ENCODE measurements at places on chromosomes 16 and 17. TPM values are rescaled to one million over a fixed set of nuclear protein-coding genes. Genes with fewer than 3 reads are reported as not detected.

DNA sequence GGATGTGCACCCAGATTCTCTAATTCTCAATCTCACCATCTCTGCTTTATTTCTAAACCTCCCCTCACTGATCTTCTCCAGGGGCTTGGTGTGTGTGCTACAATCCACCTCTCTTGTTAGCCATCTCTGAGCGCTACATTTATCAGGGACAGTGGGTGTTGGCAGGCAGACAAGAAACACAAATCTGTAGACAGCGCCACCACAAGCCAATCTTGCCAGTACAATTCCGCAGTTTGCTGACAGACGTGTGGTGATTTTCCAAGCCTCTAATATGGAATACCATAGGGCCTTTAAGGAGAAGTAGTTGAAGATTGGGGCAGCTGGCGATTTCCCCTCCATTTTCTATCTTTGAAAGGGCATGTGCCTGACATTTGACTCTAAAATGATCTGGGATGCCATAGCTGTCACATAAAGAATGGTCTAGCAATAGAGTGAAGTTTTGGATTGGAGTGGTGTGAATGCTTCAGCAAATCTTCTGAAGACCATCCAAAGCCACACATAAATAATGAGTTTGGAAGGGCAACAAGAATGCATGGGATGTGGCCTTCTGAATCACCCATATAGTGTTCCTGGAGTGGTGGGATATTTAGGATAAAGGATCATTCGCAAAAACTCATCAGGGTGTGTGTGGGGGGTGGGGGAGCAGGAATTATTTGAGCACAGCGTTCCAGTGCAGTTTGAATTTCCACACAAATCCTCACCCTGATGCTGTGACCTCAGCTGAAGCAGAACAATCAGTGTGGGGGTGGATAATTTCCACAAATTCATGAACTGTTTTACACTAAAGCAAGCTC lies 12.0 kb upstream of the ANKFN1 start:
- no peaks in the 10 kb centered on the region for H3K36me3 ChIP-seq
- no peak for DNase-seq
- no peak overlapping the region for H3K27ac ChIP-seq
- no peak overlapping the region for H3K4me3 ChIP-seq

- H3K4me3 ChIP-seq: no peak overlapping the region
- H3K4me1 ChIP-seq: peaks cover 3% of the 10 kb centered on the region
- no peaks in the 10 kb centered on the region for H3K27me3 ChIP-seq
- no peak overlapping the region for H3K27ac ChIP-seq
Measured at GRCh38 chr17:45355087-45355486, 38.3 kb upstream of the MAP3K14 start.

CSHL1 gene
- not detected for polyA plus RNA-seq

SNX20 gene
- 31.1 TPM for polyA plus RNA-seq

- no peaks in the 10 kb centered on the region for H3K4me1 ChIP-seq
- H3K4me3 ChIP-seq: no peak overlapping the region
- no peak for DNase-seq
- H3K27me3 ChIP-seq: no peaks in the 10 kb centered on the region
- H3K36me3 ChIP-seq: peaks cover 4% of the 10 kb centered on the region
Measured at GRCh38 chr17:55056526-55056925, 88.0 kb downstream of the STXBP4 start.

LGALS9 gene
- polyA plus RNA-seq: 5.2 TPM

GRCh38 chr17:55168958-55169687 lies 95.6 kb upstream of the HLF start:
- H3K4me1 ChIP-seq: no peaks in the 10 kb centered on the region
- no peak overlapping the region for H3K27ac ChIP-seq
- no peak overlapping the region for H3K4me3 ChIP-seq
- DNase-seq: no peak

VAT1L gene
- not detected for polyA plus RNA-seq

GRCh38 chr16:4011225-4011939 lies 104.9 kb downstream of the ADCY9 start:
- H3K36me3 ChIP-seq: no peaks in the 10 kb centered on the region
- peaks cover 5% of the 10 kb centered on the region for H3K4me1 ChIP-seq
- no peak overlapping the region for H3K27ac ChIP-seq
- H3K4me3 ChIP-seq: no peak overlapping the region
- no peak for DNase-seq

GRCh38 chr17:6028294-6028693 lies 41.9 kb upstream of the WSCD1 start:
- H3K4me1 ChIP-seq: no peaks in the 10 kb centered on the region
- H3K27ac ChIP-seq: no peak overlapping the region
- DNase-seq: no peak
- H3K36me3 ChIP-seq: no peaks in the 10 kb centered on the region
- H3K27me3 ChIP-seq: peaks cover 6% of the 10 kb centered on the region
- H3K4me3 ChIP-seq: no peak overlapping the region

ZG16 gene
- polyA plus RNA-seq: not detected

- H3K4me1 ChIP-seq: peaks cover 18% of the 10 kb centered on the region
- H3K36me3 ChIP-seq: no peaks in the 10 kb centered on the region
- no peak overlapping the region for H3K4me3 ChIP-seq
- no peak for DNase-seq
Measured at GRCh38 chr17:30112794-30113193, 3.8 kb upstream of the NSRP1 start.

- peaks cover 17% of the 10 kb centered on the region for H3K36me3 ChIP-seq
- no peaks in the 10 kb centered on the region for H3K27me3 ChIP-seq
Measured at GRCh38 chr17:7328840-7329373, at the start of gene NEURL4. NEURL4 (minus strand) TSS chr17:7329335; CDS start chr17:7329312, 23 bp downstream.

NEUROD2 gene
- polyA plus RNA-seq: not detected

HS3ST3B1 gene
- 12.7 TPM for polyA plus RNA-seq

GRCh38 chr17:49922095-49922494 lies 46.9 kb upstream of the DLX4 start:
- no peak for DNase-seq
- H3K4me1 ChIP-seq: no peaks in the 10 kb centered on the region
- H3K4me3 ChIP-seq: no peak overlapping the region
- peaks cover 40% of the 10 kb centered on the region for H3K27me3 ChIP-seq

GRCh38 chr17:76485569-76485968 lies 15.7 kb downstream of the RHBDF2 start:
- peaks cover 22% of the 10 kb centered on the region for H3K4me1 ChIP-seq
- no peak for DNase-seq
- no peaks in the 10 kb centered on the region for H3K27me3 ChIP-seq
- no peaks in the 10 kb centered on the region for H3K36me3 ChIP-seq

Measured in naive thymus-derived CD8-positive, alpha-beta T cell (primary cell).